ENCODE measurements at places on chromosomes 1 and 21.

DNA sequence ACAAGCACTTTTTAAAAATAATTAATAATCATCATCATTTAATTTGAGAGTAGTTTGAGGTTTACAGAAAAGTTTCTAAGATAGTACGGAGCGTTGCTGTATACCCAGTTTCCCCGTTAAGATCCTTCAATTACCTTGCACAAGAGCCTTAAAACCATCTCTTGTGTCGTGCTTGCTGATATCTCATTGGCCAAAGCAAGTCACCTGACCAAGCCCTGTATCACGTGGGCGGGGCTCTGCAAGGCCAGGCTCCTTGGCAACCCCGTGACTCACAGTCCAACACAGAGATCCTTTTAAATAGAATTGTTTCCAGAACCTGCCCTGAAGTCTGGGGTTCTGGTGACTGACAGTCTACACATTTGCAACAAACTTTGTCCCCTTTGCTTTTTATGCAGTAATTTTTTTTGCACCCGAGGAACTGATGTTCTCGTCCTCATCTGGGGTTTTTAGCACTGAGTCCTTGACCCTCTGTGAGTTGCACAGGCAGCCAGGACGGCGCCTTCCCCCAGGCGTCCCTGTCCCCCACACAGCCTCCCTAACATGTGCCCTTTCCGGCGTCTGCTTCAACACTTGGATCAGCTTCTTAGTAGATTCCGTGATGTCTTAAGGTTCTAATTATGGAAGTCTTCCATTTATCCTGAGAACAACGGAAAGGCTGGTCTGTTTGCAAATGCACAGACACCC, 183.3 kb upstream of the TMEM51 start:
- DNase-seq: peak; percentile 45

DNA sequence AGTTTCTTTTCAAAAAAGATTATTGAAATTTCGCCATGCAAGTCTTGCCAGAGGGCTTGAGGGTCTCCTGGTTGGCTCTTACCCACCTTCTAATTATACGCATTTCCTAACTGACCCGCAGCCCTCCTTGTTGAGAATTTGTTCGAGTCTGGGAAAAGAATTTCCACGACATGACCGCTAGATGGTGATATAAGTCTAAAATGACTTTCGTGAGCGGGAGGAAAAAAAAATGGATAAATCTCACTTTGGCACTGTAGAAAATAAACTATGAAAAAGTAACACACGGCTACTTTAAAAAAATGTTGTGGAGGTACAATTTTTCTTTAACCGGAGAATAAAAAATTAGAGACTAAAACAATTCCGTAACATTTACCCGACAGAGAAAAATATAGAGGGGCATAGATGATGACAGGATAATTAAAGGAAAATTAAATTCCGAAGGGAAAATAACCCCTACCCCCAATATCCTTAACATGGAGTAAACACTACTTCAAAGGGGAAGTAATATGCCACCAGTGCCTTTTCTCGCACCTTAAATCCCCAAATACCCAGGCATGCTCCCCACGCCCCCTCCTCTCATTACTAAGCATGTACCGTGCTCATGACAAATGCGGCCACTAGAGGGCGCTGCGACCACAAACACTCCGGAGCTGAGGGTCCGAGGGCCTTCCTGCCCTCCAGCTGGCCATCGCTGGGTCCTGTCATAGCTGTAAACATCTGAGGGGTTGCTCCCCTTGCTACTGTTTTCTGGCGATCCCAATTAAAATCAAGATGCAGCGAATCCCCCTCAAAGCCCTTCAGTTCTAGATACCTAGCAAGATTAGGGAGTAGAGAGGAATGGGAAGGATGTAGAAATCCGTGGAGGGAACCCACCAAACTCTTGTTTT, 266.9 kb downstream of the ASTN1 start:
- DNase-seq: peak; percentile 48

GRCh38 chr1:245969283-245969682, 537.8 kb downstream of the SMYD3 start:
- DNase-seq: no peak

DNA sequence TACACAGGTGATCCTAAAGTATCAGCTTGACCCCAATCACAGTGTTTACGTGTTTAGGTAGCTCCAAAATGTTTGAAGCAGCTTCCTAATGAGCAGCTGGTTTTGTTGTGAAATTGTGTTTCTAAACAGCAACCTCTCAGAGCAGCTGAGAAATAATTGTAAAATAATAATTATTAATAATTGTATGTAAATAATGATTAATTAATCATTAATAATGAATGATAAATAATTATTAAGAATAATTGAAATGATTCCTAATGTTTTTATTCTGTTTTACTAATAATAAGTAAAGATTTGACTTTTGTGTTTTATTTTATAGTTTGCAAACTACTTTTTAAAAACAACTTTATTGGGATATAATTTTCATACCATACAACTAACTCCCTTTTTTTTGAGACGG, 182.2 kb downstream of the URB2 start:
- no peak for DNase-seq

DNA sequence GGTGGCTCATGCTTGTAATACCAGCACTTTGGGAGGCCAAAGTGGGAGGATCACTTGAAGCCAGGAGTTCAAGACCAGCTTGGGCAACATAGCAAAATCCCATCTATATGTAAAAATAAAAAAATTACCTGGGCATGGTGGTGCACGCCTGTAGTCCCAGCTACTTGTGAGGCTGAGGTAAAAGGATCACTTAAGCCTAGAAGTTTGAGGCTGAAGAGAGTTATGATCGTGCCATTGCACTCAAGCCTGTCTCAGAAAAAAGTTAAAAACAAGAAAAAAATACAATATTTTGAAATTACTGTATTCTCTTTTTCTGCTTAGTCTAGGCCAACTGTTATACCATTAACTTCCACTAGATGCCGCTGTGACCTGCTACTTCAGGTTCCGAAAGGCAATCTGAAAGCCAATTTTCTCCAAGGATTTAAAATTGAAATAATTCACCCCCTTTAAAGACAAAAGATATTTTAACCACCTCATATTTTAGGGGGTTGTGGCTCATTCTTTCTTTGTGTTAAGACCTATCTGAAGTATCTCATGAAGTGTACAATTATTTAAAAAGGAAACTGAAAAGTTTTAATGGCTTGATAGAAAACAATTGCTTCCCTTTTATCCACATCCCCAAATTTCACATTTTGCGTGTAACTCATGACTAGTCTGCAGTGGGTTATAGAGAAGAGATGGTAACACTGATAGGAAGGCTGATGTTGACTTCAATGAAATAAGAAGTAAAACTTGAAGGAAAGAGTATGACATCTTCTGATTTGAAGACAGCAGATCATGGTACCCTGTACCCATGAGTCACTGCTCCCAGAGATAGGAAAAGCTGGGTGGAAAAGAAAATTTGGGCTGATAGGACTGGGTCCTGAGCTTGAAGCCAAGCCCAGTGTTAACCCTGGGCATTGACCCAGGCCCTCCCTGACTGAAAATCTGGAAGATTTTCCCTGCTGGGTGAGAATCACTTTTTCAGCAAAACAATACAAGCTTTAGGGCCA, 24.4 kb upstream of the CLDN14 start:
- peak; percentile 65 for DNase-seq

- DNase-seq: no peak
Observed at GRCh38 chr1:40944841-40945430, 34.6 kb upstream of the CTPS1 start.

DNA sequence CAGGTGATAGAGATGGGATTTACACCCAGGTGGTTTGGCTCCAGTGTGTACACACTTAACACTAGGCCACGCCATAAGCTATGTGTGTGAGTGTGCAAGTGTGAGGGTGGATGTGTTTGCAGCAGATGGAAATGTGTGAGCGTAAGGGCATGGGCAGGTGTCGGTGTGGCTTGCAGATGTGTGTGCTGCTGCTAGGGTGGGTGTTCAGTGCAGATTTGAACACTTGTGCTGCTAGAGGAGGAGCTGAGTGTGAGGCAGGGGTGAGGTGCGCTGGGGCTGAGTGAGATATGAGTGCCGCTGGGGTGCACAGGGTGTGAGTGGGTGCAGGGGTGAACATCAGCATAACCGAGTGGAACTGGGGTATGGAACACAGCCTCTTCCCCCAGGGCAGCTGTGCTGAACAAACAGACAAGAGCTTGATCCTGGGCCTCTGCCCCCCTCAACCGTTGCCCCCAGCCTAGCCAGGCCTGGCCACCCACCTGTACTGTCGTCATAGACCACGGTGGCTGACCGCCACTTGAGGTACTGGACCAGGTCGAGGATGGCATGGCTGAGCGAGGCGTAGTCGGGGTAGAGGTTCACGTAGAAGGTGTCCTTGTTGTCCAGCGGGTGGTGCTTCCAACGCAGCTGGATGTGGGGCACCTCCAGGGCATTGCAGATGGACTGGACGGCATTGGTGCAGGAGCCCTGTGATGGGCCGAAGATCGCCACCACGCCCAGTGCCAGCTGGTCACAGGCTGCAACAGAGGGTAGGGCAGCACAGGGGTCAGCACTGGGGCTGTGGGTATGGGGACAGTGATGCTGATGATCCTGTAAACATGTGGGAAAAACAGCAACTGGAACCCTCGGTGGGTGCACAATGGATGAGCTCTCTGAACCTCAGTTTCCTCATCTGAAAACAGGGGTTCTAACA, 153.9 kb downstream of the GRIK3 start:
- DNase-seq: no peak

DNA sequence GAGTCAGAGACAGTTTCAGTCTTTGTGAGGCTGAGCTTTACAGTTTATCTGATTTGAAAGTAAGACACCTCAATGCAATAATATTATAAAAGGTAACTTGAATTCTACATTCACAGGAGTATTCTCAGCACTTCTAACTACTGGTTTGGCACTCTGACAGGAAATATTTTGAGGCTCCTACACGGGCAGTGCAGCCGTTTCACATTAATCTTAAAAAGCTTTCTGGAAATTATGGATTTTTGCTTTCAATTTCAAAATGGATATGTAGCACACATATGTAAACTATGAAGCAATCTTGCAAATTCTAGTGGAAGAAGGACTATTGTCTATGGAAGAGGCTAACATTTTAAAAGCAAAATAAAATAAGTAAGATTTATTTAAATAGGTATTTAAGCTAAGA, 262.9 kb upstream of the SNX7 start:
- DNase-seq: no peak

GRCh38 chr1:58583496-58583895, 6.4 kb upstream of the TACSTD2 start:
- peak; percentile 66 for DNase-seq

DNA sequence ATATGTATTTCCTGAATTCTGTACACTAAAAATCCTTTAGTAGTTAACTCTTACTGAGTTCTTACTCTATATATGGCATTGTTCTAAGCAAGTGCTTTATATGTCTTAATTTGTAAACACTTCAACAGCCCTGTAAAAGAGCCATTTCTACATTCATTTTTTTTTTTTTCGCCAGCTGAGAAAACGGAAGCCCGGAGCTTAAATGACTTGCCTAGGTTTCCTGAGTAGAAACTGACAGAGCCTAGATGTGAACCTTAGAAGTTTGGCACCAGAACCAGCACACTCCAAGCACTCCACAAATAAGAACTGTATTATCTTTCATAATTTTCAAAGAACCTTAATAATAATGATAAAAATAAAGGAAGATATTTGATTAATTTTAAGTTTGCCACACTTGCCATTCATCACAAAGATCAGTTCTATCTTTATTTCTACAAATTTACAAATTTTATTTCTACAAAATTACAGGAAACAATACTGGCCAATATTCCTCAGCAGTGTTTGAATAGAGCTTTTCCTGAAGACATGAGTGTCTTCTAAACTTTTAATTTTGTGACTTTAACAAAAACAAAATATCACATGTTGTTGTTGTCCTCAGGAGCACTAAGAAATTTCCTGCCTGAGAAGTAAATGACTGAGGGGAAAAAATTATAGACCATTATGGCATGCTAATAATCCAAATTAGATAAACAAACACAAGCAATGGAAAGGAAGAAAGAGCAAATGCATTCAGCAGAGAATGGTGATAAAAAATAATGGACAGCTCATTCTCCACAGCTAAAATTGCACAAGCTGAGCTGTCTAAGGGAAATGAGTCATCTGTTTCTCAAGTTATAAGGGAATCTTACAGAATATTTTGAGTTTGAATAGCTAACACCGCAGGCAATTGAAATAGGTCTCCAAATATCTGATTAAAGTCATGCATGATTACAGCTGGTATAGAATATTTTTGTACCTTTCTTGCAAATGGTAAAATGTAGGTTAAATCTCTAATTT, 71.2 kb downstream of the DPYD start:
- peak; percentile 87 for DNase-seq

DNA sequence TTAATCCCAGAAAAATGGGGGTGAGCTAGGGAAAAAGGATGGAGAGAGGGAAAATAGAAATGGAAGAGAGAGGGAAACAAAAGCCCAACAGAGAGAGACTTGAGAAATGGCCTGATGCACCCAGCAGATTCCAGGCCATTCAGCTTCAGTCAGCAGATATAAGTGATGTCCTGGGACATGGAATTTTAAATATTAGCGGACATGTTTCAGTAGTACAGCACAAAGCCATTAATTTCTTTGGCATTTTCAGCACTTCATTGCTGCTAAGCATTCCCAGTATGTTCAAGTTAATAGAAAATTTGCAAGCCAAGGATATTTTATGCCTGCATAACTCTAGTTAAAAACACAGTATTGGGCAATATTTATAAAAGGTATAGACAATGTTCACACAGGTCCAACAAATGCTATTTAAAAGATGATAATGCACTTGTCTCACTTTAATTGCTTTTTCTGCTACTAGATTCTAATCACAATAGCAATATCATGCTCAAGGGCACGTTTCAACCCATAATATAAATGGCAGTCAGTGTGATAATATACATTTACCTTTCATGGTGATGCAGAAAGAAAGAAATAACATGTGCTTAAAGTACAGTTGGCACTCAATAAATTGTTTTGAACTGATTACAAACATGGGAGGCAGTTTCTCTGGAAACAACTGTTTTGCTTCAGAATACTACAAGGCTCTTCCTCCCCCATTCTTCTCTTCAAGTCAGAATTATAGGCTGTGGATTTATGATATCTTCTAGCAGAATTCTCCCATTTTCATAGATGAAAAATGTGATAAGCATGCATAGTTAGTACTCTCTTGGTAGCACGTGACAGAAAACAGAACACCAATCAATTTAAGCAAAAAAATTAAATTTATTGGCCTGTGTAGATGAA, 108.1 kb upstream of the MAGI3 start:
- DNase-seq: no peak

DNA sequence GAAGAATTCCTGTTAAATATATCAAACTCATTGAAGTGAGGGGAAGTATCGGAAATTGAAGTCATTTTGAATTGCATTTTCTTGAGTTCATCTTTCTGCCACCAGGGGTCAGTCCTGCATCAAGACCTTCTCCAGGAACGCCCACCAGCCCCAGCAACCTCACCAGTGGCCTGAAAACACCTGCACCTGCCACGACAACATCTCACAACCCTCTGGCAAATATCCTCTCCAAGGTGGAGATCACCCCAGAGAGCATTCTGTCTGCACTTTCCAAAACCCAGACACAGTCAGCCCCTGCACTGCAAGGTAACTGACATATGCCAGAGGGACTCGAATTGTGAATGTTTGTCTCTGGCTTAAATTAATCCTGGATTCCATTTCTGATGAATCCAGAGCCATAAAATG, 22.8 kb upstream of the TARS2 start:
- peak; percentile 66 for DNase-seq

Measured in inflammatory macrophage (primary cell).